ENCODE measurements at places on chromosomes 7 and 10.

DNA sequence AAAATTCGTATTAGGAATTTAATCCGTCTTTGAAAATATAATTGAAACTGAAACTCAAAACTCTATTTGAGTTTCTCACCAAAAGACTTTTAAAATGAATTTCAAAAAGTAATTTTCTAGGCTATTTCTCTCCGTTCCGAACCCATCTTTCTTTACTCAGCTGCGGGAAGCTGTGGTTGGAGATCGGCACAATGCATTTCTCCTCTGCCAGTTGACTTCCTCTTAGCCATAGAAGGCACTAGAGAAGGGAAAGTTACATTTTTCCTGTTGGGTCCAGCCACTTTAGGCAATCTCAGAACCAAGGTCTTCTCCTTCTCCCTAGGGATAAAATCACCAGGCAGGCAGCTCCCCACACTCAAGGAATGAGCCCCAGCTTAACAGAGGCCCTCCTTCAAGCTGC is 133.6 kb upstream of the COL1A2 start:
- no peak for DNase-seq

DNA sequence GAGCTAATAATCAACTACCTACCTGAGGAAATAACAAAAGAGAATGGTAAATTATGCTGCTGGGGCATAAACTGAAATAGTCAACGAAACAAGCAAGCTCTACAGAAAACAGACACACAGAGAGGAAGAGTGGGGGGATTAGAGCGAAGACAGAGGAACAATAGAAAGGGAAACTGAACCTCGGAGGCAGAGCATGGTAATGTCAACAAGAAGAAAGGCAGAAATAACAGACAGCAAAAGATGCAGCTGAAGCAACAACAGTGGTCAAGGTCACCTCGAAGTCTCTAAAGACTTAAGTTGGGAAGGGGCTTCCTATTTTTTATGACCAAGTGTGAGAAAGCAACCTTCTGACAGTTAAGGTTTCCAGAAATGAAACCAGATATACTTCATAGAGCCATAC is 177.0 kb downstream of the ZNF438 start:
- DNase-seq: no peak

DNA sequence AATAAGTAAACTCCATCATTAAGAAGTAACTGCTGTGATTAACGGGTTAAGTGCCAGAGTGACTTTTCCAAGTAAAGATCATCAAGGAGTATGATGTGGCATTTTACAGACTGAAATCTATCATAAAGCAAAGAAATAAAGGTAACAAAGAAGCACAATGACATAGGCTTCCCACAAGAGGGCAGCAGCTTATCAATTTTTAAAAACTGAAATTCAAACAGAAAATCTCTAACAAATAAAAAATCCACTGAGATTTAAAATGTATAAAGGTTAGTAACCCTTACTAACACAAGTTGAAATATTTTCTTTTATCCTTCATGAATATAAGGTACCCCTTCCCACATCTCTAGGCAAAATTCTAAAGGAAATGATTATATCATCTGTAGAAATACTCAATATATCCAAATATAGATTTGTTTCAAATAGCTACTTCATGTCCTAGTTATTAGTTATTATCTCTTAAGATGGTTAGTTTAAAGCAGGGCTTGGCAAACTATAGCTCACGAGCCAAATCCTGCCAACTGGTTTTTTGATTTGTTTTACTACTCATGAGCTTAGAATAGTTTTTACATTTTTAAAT is 29.2 kb downstream of the FAM3C start:
- peak; percentile 30 for DNase-seq

DNA sequence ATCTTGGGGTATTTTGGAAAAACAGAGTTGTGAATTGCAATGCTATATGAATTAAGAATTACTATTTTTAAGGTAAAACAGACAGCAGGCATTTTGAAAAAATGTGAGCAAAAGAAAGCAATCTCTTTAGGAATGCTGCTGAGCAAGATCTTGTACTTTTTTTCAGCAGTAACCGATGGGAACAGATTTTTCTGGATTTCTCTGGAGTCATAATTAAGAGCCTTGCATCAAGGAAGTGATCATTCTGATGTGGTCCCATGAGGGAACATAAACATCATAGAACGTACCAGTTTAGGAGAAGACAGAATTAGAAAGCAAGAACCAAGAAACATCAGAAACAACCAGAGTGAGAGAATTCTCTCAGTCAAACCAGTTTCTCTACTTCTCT is 157.0 kb upstream of the AGR3 start:
- no peak for DNase-seq

DNA sequence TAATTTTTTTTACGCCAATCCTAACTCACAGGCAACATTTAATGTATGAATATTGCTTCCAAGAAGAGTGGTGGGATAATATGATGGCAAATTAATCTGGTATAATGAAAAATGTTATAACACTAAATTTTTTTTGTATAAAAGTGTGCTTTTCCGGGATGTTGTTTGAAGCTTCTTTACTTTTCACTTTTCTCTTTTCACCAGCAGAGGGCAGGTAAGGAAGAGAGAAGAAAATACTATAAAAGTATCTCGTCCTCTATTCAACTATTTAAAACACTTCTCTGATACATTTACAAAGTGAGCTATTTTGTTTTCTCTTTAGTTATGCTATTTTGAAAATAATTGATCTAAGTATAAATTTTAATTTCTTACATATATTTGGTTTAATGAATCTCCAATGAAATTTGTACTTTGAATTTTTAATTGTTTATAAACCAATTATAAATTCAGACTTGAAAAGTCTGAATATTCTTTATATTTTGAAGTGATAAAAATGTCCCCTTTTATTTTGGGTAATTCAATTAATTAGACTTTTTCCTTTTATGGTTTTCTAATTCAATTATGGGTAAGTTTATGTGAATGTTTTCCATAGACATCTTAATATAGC is 20.7 kb upstream of the CFTR start:
- DNase-seq: no peak

DNA sequence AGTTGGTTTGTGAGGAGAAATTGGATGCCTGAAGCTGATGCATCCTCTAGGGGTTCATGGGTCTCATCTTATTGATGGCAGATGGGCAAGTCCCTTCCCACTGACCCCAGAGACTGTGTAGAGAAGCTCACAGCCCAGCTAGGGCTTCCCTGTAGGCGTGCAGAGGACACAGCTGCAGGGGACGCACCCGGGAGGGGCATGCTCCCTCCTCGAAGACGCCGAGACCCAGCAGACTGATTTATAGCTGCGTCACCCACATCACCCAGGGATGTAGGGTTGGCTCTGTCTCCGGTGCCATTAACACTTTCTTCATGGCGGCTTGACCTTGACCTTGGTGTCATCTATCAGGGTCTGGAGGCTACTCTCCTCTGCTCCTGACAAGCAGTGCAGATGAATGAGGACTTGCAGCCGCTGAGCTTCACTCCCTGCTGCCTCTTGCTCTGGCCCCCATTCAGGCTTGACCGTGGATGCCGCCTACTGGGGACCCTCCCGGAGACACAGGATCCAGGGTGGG is 549.7 kb downstream of the TCERG1L start:
- no peak for DNase-seq

GRCh38 chr10:3502673-3503072 is 282.3 kb downstream of the KLF6 start:
- no peak for DNase-seq

DNA sequence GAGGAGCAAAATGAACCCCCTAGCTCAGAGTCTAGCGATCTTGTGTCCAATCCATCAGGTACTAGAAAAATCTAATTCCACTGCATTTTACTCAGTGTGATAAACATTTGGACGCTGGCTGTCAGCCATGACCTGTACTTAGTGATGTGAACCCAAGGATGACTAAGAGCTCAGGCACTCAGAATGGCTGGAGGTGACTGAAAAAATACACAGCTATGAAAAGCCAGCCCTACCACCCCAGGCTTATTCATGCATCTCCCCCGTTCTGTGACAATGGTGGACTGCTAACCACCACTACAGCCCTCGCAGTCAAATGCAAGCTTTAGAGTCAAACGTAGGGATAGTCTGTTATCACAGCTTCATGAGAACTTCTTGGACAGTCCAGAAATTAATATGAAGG is 14.9 kb downstream of the AFAP1L2 start:
- DNase-seq: no peak

DNA sequence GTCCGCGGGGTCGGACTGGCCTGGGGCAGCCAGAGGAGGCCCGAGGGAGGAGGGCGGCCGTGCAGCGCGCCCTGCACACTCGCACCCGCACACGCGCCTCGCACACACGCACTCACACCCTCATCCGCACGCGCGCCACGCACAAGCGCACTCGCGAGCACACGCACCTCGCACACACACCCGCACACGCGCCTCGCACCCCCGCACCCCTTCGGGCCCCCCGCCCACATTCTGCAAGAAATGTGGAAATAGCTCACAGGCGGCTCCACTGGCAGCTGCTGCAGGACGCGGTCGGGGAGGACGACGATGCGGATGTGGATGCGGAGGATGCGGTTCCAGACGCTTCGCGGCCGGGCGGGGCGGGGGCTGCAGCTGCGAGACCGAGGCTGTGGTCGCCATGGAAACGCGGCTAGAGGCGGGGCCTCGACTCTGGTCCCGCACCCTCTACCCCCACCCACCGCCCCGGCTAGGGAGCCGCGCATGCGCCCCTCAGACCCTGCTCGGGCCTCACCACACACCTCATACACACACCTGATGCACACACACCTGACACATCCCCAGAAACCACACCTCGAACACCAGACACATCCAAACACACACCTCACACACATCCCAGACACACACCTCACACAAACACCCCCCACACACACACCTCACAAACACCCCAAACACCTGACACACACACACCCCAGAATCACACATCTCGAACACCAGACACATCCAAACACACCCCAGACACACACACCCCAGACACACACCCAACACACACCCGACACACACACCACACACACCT is at the start of gene CALY:
TSS of gene CALY (minus strand) at position 320 of the 793 bp plus-strand sequence. CDS start 7,907 bp downstream, outside the sequence.
- DNase-seq: peak; percentile 56

DNA sequence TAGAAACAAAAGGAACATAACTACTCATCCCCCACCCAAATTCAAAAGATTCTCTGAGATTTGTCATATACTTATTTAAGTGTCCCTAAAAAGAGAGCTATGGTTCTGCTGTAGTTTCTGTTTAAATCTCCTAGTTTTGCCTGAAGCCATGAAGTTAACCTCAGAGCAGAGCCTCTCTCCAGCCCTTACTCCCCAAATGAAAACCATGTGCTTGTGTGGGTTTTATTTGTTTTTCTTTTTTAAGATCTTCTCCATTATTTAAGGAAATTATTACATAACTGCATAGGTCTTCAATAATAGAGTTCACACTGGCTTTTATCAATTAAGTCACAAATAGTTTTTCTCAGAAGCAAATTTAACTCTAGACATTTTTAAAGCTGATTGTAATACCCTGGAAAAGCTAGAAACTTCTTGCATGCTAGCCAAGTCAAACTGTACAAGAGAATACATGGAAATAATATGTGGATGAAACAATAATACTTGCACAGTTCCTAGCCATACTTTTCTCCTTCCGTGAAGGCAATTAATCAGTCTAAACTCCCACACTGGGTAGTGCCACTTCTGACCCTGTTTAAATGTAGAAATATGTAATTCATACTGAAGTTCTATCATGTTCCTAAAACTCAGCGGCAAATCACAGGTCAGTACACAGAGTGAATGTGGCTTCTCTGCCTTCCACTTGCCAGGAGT is 579.7 kb downstream of the SUGCT start:
- DNase-seq: no peak

DNA sequence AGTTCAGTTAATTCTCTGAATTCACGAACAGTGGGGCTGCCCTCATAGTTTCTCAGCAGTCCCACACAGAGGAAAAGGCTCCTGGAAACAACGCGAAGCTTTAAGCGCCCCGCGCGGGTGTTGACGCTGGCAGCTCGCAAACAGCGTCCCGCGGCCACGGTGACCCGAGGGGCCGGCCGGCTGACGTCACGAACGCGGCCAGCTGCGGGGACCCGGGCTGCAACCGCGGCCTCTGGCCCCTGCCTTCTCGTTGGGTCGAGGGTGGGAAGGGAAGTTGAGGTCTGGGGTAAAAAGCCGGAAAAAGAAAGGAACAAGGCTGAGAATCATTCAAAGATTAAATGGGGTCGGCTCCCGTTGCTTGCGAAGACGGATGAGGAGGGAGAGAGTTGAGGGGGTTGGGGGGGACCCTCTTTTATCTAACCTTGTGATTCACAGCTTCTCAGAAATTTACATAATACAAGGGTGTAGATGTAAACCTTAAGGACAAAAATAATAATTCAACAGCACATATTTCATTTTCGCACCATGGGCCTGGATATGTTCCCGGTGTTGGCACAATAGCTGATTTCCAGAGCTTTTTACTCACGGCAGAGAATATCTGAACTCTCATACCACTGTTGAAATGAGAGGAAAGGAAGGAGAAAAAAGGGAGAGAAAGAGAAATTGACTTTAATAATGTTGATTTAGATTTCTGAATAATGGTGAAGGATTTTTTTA is 7.3 kb upstream of the FEZF1 start:
- DNase-seq: no peak

DNA sequence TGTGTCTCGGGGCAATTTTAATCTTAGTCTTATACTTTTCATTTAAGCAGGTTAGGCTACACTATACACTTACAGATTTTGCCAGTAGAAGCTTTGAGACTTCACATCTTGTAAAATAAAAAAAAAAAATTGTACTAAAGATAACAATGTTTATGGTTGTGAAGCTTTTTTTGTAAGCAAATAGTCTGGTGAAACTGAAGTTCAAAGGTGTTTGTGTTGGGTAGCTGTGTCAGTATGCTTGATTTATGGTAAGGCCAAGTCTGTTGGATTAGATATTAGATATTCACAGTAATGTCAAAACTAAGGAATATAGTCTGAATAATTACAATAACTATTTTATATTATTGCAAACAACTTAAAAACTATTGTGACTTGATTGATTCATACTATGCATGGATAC is 31.0 kb upstream of the PRSS1 start:
- DNase-seq: no peak

GRCh38 chr7:122846591-122846990 is 39.7 kb downstream of the CADPS2 start:
- no peak for DNase-seq

DNA sequence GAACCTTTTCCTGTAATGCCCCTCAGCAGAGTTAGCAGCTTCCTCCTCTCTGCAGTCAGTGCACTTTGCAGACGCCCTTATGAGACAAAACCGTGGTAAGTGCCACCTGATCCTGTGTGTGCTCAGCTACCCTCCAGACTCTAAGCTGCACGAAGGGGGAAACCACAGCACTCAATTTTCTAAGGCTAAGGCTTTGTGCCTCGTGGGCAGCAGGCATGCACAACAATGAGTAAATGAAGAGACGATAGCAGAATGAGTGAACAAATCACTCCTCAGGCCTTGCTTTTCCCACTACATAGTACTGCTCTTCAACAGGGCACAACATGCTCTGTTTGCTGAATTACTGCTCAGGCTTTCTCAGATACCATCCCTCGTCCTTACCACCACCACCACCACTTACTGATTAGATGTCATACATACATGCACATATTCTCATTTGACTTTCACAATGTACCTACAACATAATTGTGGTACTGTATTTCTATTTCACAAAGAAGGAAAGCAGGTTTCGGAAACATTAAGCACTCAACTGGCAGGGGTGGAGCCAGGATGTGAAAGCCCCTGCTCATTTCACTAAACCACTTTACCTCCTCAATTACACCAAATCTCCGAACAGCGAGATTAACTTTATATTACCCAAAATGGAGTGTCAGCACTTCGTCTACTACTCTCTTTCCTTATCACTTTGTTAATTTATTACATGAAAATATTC is 85.4 kb downstream of the ICA1 start:
- DNase-seq: peak; percentile 61
